MM.1S (cell line): ENCODE measurements at places on chromosomes 11 and 22.

- DNase-seq, result no peak
These were observed 24.1 kb upstream of the ADORA2A start for GRCh38 chr22:24403346-24403745.

DNA sequence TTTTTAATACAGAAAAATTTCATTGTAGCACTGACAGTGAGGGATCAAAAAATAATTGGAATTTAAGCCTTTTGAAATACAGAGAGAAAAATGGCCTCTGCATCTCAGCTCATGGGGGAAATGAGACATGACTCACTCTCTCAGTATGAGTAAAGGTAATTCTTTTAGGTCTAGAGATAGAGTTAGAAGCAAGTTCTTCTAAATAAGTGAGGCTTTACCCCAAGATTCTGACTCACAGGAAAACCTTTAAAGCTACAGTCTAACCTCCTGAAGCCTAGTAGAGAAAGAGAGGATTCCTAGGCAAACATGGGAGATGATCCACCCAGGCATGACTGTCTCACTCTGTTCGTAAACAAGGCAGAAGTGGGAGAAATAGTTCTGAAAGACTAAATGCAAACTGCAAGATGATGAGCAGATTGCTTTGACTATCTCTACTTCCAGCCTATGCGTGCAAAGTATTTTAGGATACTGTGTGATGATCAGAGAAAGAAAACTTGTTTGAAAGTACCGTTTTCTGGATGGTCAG lies 1003.3 kb upstream of the CCDC90B start:
- peak; percentile 9 for DNase-seq

DNA sequence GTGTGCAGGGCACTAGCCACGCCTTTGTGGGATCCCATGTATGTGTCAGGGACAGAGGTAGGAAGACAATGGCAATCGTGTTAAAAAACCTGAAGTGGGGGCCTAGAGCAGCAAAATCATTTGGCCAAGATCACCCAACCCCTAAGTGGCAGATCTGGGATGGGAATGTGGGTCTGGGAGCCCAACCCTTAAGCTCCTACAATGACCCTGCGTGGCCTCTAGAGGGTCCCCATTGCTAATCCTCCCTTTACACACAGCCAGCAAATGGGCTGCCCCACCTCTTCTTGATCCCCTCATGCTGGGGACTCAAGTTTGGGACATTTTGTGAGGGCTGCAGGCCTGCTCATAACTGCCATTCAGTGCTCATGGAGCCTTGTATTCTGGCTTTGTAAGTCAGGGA lies 73.2 kb upstream of the SUSD2 start:
- DNase-seq, result no peak

- DNase-seq, result no peak
These were observed 25.7 kb upstream of the GAL start for GRCh38 chr11:68658661-68659060.

DNA sequence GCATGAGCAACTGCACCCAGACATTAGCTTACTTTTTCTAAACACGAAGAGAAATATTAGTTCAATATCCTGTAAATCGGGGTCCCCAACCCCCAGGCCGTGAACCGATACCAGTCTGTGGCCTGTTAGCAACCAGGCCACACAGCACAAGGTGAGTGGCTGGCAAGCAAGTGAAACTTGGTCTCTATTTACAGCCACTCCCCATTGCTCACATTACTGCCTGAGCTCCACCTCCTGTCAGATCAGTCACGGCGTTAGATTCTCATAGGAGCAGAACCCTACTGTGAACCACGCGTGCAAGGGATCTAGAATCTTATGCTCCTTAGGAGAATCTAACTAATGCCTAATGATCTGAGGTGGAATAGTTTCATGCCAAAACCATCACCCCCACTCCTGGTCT lies 27.8 kb upstream of the DEPDC7 start:
- no peak for DNase-seq

- DNase-seq, result no peak
These were observed 228.2 kb upstream of the BLID start for GRCh38 chr11:122344215-122344614.

- DNase-seq, result no peak
These were observed 252.2 kb upstream of the MTNR1B start for GRCh38 chr11:92717240-92717639.

GRCh38 chr22:45455212-45455611 lies 41.7 kb downstream of the RIBC2 start:
- no peak for DNase-seq

DNA sequence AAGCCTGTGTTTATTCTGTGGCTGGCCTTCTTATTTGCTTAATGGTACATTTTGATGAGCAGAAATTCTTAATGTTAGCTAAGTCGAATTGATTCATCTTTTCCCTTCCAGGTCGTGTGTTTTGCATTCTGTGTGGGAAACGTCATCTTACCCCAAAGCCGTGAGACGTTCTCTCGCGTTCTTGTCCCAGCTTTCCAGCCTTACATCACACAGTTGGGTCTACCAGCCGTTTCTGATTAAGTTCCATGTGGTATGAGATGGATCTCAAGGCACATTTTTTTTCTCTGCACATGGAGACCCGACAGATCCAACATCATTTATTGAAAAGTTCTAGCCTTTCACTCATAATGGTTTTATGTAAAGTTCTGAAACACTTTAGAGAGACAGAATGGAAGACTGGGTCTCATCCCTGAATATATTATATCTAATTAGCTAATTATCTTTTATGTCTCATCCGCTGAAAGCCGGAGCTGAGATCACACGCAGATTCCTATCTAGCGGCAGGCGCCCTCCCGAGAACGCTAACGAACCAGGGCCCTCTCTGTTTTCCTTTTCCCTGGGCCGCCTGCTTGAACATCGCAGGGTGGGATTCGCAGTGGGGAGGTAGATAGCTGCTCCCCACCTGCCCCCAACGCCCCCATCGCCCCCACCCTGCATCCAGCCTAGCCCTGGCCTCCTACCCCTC lies 1162.2 kb downstream of the BRD1 start:
- no peak for DNase-seq

DNA sequence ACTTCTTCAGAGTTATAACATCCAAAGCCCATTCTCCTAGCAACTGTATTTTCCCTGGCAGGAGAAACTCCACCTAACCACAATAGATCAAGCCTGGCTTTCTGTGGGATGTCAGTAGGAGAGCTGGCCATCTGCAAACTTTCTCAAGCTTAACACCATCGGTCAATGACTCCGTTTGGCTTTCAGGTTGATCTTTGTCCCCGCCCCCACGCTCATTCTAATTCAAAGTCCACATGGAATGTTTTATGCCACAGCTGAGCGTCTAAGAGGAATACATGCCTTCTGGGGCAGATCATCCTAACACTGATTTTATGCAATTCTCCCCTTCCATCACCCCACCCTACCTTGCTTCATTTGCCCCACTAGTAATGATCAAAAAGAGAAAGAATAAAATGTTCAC lies 4.8 kb downstream of the GVQW3 start:
- DNase-seq, result no peak

DNA sequence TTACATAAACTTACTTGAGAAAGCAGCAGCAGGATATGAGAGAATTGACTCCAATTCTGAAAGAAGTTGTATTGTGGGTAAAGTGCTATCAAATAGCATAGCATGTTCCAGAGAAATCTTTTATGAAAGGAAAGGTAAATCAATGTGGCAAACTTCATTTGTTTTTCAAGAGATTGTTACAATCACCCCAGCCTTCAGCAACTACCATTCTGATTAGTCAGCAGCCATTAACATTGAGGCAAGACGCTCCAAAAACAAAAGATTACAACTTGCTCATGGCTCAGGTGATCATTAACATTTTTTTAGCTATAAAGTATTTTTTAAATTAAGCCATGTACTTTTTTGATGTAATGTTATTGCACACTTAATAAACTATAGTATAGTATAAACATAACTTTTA lies 357.2 kb downstream of the TMEM135 start:
- DNase-seq, result no peak

- no peak for DNase-seq
These were observed 3.8 kb downstream of the PRG3 start for GRCh38 chr11:57377107-57377506.

DNA sequence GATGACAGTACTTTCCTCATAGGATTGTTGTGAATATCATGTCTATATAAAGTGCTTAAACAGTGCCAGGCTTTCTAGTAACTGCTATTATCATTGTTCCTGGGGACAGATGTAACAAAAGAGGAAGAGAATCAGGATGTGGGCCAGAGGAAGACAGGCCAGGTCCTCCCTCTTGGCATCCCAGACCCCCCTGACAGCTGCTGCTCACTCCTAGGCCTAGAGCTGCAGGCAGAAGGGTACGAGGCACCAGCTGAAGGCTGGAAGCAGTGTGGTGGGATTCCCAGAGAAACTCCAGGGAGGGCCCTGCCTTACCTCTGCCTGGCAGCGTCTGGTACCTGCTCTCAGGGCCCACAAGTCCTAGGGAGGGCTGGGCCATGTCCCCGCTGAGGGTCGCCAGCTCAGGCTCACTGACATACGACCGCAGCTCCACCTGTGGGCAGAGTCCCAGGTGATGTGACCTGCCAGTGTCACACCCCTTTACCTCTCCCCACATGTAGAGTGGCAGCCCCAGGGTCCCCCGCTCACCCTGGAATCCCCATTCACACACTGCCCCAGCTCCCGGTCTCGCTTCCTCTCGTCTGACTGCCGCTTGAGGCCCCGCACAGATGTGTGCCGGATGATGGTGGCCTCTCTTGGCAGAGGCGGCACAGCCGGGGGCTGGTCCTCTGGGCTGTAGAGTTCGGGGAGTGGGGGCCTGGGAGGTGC lies 52.2 kb downstream of the C11orf58 start:
- no peak for DNase-seq

- DNase-seq, result no peak
These were observed 18.9 kb downstream of the EXPH5 start for GRCh38 chr11:108574675-108575074.

DNA sequence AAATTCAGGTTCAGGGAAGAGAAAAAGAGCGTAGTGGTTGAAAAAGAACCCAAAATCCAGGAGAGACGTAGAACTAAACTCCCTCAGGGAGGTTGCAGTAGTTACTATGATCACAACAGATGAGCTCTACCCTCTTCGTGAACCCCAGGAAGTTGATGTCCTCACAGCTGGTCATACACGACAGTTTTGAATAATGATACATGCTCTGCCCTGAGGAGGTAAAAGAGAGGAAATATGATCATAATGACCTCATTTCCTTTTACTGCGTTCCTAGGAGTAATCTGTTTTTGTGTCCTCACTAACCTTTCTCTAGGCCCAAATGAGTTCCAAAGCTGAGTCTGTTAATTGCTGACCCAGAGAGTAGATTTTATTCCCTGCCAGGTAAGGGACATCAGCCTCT lies 1.3 kb downstream of the PATE2 start:
- DNase-seq, result no peak

- DNase-seq, result no peak
These were observed 58.5 kb downstream of the IGLL5 start for GRCh38 chr22:22946131-22946530.

GRCh38 chr22:19849835-19850762 lies 4.6 kb downstream of the GNB1L start:
- DNase-seq, result no peak

DNA sequence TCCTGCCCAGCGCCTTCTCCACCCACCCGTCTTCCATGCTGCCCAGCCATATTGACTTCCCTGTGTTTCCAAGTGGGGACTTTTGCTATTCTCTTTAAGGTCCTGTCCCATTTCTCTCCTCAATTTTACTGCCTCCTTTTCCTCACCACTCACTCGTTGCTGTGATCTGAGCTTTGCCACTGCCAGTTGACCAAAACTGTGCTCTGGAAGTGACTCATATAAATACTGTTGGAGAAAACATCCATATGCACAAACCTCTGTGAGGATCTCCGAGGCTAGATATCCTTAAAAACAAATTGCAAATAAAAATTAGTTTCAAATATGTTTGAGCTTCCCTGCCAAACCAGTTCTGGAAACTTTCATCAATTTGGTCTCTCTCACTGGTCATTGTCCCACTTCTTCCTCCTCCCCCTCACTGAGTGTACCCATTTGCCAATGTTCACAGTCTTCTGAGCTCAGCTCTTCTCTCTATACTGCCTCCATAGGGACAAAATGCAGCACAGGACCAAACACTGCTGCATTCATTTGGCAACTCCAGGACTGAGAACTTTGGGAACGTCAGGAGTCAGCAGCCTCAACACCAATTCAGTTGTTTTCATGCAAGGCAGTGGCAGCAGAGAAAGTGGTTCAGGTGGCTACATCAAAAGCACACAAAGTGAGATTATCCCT lies 34.0 kb upstream of the MMP13 start:
- DNase-seq, result no peak

- DNase-seq, result peak; percentile 15
These were observed 710 bp downstream of the MTCH2 start for GRCh38 chr11:47641600-47642098.

GRCh38 chr11:92137747-92138146 lies 86.9 kb upstream of the FAT3 start:
- no peak for DNase-seq

DNA sequence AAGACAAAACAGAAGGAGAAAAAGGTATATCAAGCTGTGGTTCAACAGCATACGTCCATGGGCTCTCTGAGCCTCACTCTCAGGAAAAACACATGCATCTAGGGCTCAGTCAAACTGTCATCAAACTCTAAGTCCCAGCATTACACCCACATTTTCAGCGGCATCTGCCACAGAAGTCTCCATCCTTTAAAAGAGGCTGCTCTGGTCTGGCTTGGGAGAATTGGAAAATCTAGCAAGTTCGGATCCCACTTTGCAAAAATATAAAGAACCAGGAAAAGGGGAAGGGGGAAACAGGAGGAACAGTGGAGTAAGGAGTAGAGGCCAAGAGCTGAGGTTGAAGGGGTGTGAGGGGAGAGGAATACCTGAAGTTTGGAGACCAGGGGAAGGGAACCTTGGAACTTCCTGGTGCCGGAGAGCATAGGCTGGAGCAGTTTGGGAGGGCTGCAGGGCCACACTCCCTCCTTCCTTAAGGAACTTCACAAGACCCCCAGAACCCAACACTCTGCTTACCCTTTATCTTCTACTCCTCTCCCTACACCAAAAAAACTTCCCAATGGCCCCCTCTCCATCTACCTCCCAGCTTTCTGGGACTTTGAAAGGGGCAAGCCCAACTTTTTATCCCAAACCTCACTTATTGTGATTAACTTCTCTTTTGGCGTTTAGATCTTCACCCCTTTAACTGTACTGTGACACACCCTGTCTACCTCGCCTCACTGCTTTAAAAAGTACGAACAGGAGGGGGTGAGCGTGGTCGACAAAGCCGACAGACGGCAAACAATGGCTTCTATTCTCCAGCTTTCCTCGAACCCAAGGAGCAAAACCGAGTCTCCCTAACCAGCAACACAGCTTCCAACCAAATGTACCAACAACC lies 4.0 kb downstream of the PAX6 start:
- no peak for DNase-seq

- DNase-seq, result no peak
These were observed 51.8 kb downstream of the MN1 start for GRCh38 chr22:27749597-27750225.

GRCh38 chr22:39470451-39471291 lies 13.9 kb downstream of the MGAT3 start:
- DNase-seq, result no peak

- DNase-seq, result peak; percentile 48
These were observed 12.6 kb upstream of the APLNR start for GRCh38 chr11:57249384-57250319.

GRCh38 chr22:43399338-43399979 lies 12.4 kb upstream of the MPPED1 start:
- peak; percentile 78 for DNase-seq

- no peak for DNase-seq
These were observed 1.3 kb downstream of the SLC39A13 start for GRCh38 chr11:47409440-47410369.
